Fibroblast of villous mesenchyme (primary cell): ENCODE measurements at places on chromosomes 12 and 14.

- DNase-seq: no peak
Measured at GRCh38 chr14:24115422-24116127, 826 bp upstream of the NRL start.

GRCh38 chr14:86243158-86243557, 713.2 kb downstream of the FLRT2 start:
- DNase-seq: no peak

DNA sequence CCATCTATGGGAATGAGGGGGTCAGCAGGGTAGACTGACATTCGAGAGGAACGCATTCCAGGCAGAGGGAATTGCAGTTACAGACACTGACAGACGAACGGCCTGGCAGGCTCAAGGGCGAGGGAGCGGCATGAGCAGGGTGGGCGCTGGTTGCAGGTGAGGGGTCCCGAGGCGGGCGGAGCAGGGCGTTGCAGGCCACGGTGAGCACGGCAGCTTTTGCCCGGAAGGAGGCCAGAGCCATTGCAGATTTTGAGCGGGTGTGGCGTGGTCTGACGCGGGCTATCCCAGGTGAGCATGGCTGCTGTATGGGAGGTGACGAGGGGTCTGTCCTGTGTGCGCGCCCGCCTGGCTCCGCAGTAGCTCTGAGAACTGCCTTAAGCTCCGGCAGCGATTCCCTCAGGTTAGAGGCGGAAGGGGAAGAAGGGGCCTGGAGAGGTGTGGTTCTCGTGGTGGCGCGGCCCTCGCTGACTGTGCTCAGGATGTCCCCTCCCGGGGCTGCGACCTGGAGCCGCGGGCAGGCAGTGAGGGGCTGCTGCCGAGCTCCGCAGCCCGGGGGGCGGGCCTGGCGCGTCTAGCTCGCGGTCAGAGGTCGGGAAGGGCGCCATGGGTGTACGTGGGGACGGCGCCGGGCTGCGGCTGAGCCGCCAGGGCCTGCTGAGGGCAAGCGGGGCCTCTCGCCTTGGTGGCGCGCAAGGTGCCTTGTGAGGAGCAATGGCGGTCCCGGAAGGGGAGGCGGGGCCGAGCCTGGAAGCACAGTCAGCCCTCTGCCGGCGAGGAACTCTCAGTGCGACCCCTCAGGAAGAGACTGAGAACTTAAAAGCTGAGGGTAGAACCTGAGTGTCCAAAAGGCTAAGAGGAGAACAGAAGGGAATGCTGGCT, 177.1 kb downstream of the CACNA1C start:
- no peak for DNase-seq

GRCh38 chr12:59699421-59700152, 103.8 kb downstream of the SLC16A7 start:
- DNase-seq: peak; percentile 87
